T-cell (primary cell): ENCODE measurements at places on chromosomes 12 and 14.

- H3K27ac ChIP-seq: no peak overlapping the region
- H3K4me3 ChIP-seq: no peak overlapping the region
- no peaks in the 10 kb centered on the region for H3K36me3 ChIP-seq
- no peaks in the 10 kb centered on the region for H3K27me3 ChIP-seq
These were observed 470.0 kb downstream of the EGLN3 start for GRCh38 chr14:33480887-33481184.

DNA sequence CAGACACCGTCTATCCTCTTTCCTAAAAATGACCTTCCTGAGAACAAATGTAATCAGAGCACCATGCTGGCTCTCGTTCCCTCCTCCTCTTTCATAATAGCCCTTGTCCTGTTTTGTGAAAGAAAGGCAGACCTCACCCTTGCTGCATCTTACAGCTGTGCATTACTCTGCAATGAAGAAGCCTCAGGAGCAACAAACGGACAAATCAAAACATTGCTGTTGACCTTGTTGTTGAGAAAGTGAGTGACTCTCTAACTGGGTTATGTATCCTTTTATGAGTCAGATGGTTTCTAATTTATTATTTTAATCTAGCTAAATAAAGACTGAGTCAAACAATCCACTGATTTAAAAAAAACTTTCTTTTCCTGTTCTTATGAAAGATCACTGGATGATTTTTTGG is 180.9 kb downstream of the RPS29 start:
- no peaks in the 10 kb centered on the region for H3K4me1 ChIP-seq
- no peaks in the 10 kb centered on the region for H3K27me3 ChIP-seq
- no peaks in the 10 kb centered on the region for H3K36me3 ChIP-seq
- H3K4me3 ChIP-seq: no peak overlapping the region
- no peak for DNase-seq

DNA sequence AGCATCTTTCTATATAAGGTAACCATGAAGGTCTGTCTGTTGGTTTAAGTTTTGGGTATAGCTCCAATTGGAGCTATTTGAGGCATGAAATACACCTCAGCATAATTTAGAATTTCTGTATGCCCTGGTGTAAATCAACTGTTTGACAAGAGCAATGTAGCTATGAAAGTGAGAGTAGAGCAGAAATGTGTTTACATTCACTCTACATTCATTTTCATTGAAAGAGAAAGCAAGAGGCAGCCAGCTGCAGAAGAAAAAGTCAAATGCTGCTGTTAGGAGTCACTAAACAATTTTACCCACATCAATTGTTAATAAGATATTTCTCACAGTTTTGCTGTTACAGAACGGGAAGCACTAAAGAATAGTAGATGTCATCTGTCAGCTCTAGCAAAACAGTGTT is 252.5 kb downstream of the SLC6A15 start:
- H3K4me1 ChIP-seq: no peaks in the 10 kb centered on the region
- H3K36me3 ChIP-seq: no peaks in the 10 kb centered on the region
- no peak for DNase-seq
- no peaks in the 10 kb centered on the region for H3K27me3 ChIP-seq

DNA sequence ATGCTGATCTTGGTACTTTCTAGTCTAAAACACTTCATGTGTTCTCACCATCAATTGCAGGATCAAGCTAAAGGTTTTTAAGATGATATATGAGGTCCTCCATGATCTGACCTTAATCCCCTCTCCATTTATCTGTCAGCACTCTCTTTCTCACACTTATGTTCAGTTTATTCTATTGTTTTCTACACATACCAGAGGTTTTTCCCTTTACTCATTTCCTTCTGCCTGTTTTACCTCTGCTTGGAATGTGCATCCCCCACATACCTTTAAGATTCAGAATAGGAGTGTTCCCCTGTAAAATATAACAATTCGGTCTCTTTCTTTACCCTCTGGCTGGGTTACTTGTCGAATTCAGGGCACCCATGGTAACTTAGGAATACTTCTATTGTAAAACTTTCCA is 219.1 kb upstream of the PKP2 start:
- no peak overlapping the region for H3K27ac ChIP-seq
- H3K27me3 ChIP-seq: no peaks in the 10 kb centered on the region
- no peak overlapping the region for H3K4me3 ChIP-seq
- H3K36me3 ChIP-seq: no peaks in the 10 kb centered on the region
- no peaks in the 10 kb centered on the region for H3K4me1 ChIP-seq
- DNase-seq: no peak

DNA sequence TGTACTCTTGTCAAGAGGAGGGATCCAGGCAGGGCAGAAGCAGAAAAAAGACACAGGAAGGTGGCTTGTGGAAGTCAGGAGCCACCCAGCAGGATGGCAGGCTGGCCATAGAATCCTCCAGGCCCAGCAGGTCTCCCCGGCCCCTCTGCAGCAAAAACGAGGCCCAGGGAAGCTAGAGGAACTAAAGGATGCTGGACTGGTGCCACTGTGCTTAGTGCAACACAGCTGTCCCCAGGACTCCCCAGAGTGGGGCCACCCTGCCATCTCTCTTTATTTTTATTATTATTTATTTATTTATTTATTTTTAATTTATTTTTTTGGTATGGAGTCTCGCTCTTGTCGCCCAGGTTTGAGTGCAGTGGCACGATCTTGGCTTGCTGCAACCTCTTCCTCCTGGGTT is 54.1 kb downstream of the PITPNM2 start:
- H3K4me3 ChIP-seq: no peak overlapping the region
- H3K36me3 ChIP-seq: no peaks in the 10 kb centered on the region
- no peak for DNase-seq
- H3K4me1 ChIP-seq: peaks cover 9% of the 10 kb centered on the region
- no peaks in the 10 kb centered on the region for H3K27me3 ChIP-seq

GRCh38 chr12:110245369-110245772 is 35.7 kb upstream of the ATP2A2 start:
- H3K27me3 ChIP-seq: no peaks in the 10 kb centered on the region
- H3K4me1 ChIP-seq: no peaks in the 10 kb centered on the region
- H3K27ac ChIP-seq: no peak overlapping the region
- no peak overlapping the region for H3K4me3 ChIP-seq
- H3K36me3 ChIP-seq: no peaks in the 10 kb centered on the region

- H3K36me3 ChIP-seq: peaks cover 3% of the 10 kb centered on the region
- peaks cover 29% of the 10 kb centered on the region for H3K4me1 ChIP-seq
- no peak overlapping the region for H3K27ac ChIP-seq
These were observed 20.0 kb upstream of the BCL7A start for GRCh38 chr12:122001466-122002209.

DNA sequence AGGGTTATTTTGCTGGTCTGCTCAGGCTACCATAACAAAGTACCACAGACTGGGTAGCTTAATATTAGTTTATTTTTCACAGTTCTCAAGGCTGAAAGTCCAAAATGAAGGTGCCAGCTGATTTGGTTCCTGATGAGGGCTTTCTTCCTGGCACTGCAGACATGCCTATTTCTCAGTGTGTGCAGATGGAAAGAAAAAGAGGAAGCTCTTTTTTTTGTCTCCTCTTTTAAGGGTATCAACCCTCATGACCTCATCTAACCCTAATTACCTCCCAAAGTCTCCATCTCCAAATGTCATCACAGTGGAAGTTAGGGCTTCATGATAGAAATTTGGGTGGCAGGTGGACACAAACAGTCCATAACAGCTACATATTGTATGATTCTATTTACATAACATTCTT is 25.0 kb upstream of the POLR3B start:
- H3K27ac ChIP-seq: no peak overlapping the region
- peaks cover 81% of the 10 kb centered on the region for H3K36me3 ChIP-seq
- H3K27me3 ChIP-seq: no peaks in the 10 kb centered on the region
- no peak for DNase-seq
- no peaks in the 10 kb centered on the region for H3K4me1 ChIP-seq
- no peak overlapping the region for H3K4me3 ChIP-seq
